CD8-positive, alpha-beta memory T cell (primary cell): ENCODE measurements at places on chromosomes 5 and 9. TPM values are rescaled to one million over a fixed set of nuclear protein-coding genes. Genes with fewer than 3 reads are reported as not detected.

DNA sequence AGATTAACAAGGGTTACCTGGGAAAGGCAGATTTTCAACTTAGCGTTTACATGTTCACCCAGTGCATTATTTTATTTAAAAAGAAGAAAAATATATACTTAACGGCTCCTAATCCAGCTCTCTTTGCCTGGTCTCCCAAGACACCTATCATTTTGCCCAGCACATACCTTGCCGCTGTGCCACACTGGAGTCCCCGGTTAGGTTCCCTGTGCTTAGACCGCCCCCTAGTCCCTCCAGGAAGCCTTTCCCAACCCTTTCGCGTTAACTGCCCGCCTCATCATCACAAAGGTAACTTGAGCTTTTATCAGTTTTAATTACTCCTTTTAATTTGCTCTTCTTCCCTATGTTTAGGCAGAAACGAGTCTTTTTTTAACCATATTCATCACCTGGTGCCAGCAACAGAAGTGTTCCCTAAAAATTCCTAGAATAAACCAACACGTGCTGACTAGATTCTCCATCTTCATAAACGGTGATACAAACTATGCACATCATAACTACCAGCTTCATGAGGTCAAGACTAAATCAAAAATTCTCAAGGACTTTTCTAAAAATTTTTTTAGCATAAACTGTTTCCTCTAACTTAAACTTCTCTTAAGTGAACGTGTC, 19.7 kb downstream of the DNAJA1 start:
- peaks cover 8% of the 10 kb centered on the region for H3K36me3 ChIP-seq
- DNase-seq: no peak
- H3K27ac ChIP-seq: no peak overlapping the region
- no peak overlapping the region for H3K4me3 ChIP-seq

DNA sequence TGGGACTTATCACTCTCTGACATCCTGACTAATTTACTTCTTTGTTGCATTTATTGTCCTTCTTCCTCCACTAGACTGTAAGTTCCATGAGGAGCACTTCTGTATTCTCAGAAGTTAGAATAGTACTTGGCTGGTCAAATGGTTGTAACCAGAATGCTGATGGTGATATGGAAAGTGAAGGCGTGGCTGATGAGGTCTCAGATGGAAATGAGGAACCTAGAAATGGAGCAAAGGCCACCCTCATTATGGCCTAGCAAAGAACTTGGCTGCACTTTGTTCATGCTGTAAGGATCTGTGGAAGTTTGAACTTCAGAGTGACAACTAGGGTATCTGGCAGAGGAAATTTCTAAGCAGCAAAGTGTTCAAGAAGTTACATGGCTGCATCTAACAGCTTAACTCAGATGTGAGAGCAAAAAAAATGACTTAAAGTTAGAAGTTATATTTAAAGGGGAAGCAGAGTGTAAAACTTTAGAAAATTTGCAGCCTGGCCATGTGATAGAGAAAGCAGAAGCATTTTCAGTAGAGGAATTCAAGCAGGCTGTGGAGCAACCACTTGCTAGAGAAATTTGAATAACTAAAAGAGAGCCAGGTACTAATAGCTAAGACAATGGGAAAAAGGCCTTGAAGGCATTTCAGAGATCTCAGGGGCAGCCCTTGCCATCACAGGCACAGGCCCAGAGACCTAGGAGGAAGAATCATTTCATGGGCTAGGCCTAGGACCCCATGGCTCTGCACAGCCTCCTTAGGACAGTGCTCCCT, 14.9 kb upstream of the SLC22A5 start:
- no peaks in the 10 kb centered on the region for H3K4me1 ChIP-seq
- H3K36me3 ChIP-seq: peaks cover under 1% of the 10 kb centered on the region
- no peaks in the 10 kb centered on the region for H3K27me3 ChIP-seq
- H3K27ac ChIP-seq: no peak overlapping the region
- no peak for DNase-seq
- no peak overlapping the region for H3K4me3 ChIP-seq

DNA sequence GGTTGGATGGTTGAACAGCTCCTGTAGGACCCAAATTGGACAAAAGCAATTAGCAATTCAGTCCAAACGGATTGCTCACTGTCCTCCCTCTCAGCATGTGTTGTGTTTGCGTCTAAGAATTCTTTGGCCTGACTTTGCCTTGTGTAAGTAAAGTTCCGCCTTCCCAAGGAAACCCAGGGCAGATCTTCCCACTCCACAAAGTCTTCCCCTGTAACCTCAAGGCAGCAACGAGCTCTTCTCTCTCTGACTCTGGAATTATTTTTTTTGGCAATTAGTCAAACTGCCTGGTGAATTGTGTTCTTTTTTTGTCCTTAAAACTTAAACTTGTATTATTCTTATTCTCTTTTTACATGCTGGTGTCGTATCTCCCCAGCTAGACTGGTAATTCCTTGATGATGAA, 20.7 kb upstream of the BASP1 start:
- no peaks in the 10 kb centered on the region for H3K4me1 ChIP-seq
- no peaks in the 10 kb centered on the region for H3K27me3 ChIP-seq
- H3K4me3 ChIP-seq: no peak overlapping the region
- H3K36me3 ChIP-seq: no peaks in the 10 kb centered on the region
- H3K27ac ChIP-seq: no peak overlapping the region

GRCh38 chr5:5422819-5423515, 490 bp downstream of the ICE1 start:
- no peaks in the 10 kb centered on the region for H3K36me3 ChIP-seq
- H3K4me3 ChIP-seq: peak overlapping the region; percentile 85
- peaks cover 48% of the 10 kb centered on the region for H3K4me1 ChIP-seq

- H3K4me3 ChIP-seq: no peak overlapping the region
- no peaks in the 10 kb centered on the region for H3K27me3 ChIP-seq
- no peak for DNase-seq
- no peak overlapping the region for H3K27ac ChIP-seq
- no peaks in the 10 kb centered on the region for H3K4me1 ChIP-seq
Measured at GRCh38 chr5:143281226-143281625, 122.3 kb downstream of the NR3C1 start.

DNA sequence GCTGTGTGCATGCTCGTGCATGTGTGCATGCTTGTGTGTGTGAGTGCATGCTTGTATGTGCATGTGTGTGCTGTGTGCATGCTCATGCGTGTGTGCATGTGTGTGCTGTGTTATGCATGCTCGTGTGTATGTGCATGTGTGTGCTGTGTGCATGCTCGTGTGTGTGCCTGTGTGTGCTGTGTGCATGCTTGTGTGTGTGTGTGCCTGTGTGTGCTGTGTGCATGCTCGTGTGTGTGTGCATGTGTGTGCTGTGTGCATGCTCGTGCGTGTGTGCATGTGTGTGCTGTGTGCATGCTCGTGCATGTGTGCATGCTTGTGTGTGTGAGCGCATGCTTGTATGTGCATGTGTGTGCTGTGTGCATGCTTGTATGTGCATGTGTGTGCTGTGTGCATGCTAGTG, 30.3 kb upstream of the SH3PXD2B start:
- H3K4me1 ChIP-seq: no peaks in the 10 kb centered on the region
- no peak for DNase-seq
- H3K27ac ChIP-seq: no peak overlapping the region
- no peaks in the 10 kb centered on the region for H3K36me3 ChIP-seq

The PCDHB10 gene
- total RNA-seq: not detected

The GGTA1 gene
- total RNA-seq: not detected

The GAPVD1 gene
- 42.7 TPM for total RNA-seq

The CDX1 gene
- not detected for total RNA-seq

The ARSI gene
- total RNA-seq: not detected

The CRB2 gene
- not detected for total RNA-seq

The CCDC192 gene
- total RNA-seq: not detected

The SPATA31C1 gene
- not detected for total RNA-seq

The TXNDC8 gene
- not detected for total RNA-seq

The ABCA1 gene
- 0.89 TPM for total RNA-seq

The ADGRD2 gene
- not detected for total RNA-seq
